Posterior cingulate gyrus (tissue), 11 donors: ENCODE measurements at places on chromosomes 3 and 15.

DNA sequence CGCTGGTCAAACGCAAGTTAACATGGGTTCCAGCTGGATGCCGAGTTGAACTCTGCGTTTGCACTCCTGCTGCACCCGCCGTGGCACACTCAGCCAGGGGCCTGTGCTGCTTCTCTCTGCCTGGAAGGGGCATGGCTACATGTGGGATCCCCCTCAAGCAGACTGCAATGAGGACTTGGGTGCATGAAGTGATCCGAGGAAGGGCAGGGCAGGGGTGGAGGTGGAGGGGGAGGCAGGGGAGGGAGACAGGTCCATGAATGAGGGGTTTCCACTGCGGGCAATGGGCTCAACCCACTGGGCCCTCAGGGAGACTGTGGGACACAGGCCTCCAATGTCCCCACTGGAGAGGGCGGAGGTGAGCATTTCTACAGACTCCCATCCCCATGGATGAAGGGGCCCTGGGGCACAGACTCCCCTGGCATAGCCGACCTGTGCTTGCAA lies 141.6 kb upstream of the MEF2A start:
- no peak for DNase-seq

GRCh38 chr3:114706591-114707232 lies 412.9 kb downstream of the TIGIT start:
- no peak for DNase-seq

DNA sequence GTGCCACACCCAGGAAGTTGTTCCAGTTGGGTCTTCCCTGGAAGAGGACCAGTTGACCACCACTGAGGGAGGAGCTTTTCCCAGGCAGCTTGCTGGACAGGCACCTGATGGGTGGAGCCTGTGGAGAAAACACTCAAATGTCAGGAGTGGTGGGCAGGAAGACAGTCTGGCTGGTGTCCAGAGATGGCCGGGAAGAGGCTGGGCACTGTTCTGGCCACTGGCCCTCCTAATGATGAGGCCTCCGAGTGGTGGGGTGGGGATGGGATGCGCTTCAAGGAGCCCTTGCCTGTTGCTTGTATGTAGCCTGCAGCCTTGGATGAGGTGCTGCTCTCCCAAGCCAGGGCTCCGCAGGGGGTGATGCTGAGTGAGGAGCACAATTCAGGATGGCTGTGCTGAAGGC lies 12.3 kb downstream of the PLEKHO2 start:
- DNase-seq, result no peak

GRCh38 chr15:93074599-93074998 lies 14.4 kb downstream of the RGMA start:
- no peak for DNase-seq

- no peak for DNase-seq
These were observed 109.9 kb downstream of the TBC1D5 start for GRCh38 chr3:17632401-17633100.

- DNase-seq, result no peak
These were observed 1472.4 kb downstream of the SI start for GRCh38 chr3:163605915-163606314.

DNA sequence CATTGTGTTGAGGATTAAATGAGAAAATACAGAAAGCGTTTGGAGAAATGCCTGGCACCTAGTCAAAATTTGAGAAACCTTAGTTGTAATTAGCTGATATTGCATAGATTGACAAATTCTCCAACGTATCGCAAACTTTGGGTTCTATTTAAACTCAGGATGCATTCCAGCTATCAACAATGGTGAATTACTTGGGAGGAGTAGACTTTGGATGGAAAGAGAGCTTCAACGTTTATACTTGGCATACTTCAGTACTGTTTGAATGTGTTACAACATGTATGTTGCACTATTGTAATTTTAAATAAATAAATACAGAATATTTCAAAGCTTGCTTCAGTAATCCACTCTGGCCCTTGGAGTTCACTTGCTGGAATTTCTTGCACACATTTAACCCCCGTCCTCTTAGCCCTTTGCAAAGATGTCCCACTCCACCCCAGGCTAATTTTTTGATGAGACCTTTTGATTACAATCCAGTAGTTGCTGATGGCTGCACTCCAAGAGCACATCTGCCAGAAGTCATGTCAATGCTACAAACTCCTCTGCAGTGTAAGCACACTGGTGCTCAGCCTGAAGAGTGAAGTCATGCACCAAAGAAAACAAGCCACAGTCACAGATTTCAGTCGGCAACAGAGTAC lies 4.7 kb upstream of the DIS3L start:
- no peak for DNase-seq
